ENCODE measurements at places on chromosomes 3 and 15. TPM values are rescaled to one million over a fixed set of nuclear protein-coding genes. Genes with fewer than 3 reads are reported as not detected.

DNA sequence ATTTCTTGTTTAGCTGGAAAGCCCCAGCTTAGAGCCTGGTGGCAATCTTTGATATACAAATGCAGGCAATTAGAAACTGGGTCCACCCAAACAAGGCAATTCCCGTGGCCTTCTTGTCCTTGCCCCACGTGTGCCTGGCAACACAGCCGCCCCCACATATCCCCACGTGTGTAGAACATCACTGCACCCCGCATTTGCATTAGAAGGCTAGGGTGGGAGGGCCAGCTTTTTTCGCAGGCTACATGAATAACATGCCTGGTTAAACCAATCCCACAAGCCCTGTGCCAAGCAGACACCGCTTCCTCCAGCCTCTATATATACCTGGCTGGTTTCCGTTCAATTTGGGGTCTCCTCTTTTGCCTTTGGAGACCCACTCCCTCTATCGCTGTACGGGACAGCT, 250.2 kb downstream of the ZNF385D start:
- H3K36me3 ChIP-seq: no peaks in the 10 kb centered on the region
- no peak overlapping the region for H3K4me3 ChIP-seq
- no peaks in the 10 kb centered on the region for H3K27me3 ChIP-seq
- no peaks in the 10 kb centered on the region for H3K4me1 ChIP-seq
- no peak overlapping the region for H3K27ac ChIP-seq

- no peaks in the 10 kb centered on the region for H3K36me3 ChIP-seq
- H3K4me3 ChIP-seq: no peak overlapping the region
- no peaks in the 10 kb centered on the region for H3K27me3 ChIP-seq
- peak; percentile 28 for DNase-seq
- peaks cover 2% of the 10 kb centered on the region for H3K4me1 ChIP-seq
- no peak overlapping the region for H3K27ac ChIP-seq
These were observed 12.9 kb upstream of the CCDC80 start for GRCh38 chr3:112653881-112654300.

DNA sequence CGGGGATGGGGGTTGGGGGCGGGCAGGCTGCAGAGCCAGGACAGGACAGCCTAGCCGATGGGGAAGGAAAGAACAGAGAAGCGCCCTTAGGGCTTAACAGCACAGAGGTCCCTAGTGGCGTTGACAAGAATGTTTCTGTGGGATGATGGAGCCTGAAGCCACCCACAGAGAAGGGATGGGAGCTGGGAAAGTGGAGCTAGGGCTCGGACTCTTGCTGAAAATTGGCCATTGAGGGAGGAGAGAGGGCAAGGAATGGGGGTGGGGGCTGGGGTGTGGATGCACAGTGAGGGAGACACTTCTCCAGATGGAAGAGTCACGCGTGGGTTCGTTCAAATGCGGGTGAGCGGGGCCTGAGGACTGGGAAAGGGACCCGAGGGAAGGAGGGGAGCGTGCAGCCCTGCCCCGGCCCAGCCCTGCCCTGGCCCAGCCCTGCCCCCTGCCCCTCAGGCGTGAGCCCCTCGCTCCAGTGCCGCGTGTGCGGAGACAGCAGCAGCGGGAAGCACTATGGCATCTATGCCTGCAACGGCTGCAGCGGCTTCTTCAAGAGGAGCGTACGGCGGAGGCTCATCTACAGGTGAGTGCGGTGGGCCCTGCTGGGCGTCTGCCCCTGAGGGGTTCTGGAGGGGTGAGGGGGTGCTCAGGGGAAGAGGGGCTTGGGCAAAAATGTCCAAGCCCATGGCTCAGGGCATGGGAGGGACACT, 832 bp downstream of the NR2E3 start:
- H3K4me3 ChIP-seq: no peak overlapping the region
- DNase-seq: no peak
- no peaks in the 10 kb centered on the region for H3K27me3 ChIP-seq
- H3K4me1 ChIP-seq: no peaks in the 10 kb centered on the region
- no peak overlapping the region for H3K27ac ChIP-seq
- no peaks in the 10 kb centered on the region for H3K36me3 ChIP-seq

- peaks cover 9% of the 10 kb centered on the region for H3K4me1 ChIP-seq
- H3K36me3 ChIP-seq: no peaks in the 10 kb centered on the region
- no peak for DNase-seq
These were observed 1.7 kb downstream of the SLMAP start for GRCh38 chr3:57757642-57758297.

- no peaks in the 10 kb centered on the region for H3K4me1 ChIP-seq
- H3K27ac ChIP-seq: no peak overlapping the region
- DNase-seq: no peak
- H3K36me3 ChIP-seq: no peaks in the 10 kb centered on the region
- no peak overlapping the region for H3K4me3 ChIP-seq
These were observed 127.5 kb downstream of the SNRK start for GRCh38 chr3:43413676-43414368.

- no peak overlapping the region for H3K4me3 ChIP-seq
- no peaks in the 10 kb centered on the region for H3K36me3 ChIP-seq
- no peak overlapping the region for H3K27ac ChIP-seq
- peaks cover 17% of the 10 kb centered on the region for H3K4me1 ChIP-seq
These were observed 28.3 kb downstream of the GOLGA6A start for GRCh38 chr15:74053941-74054529.

GRCh38 chr15:29664406-29664805, 157.9 kb downstream of the TJP1 start:
- no peaks in the 10 kb centered on the region for H3K36me3 ChIP-seq
- no peak for DNase-seq
- no peak overlapping the region for H3K4me3 ChIP-seq
- no peak overlapping the region for H3K27ac ChIP-seq

DNA sequence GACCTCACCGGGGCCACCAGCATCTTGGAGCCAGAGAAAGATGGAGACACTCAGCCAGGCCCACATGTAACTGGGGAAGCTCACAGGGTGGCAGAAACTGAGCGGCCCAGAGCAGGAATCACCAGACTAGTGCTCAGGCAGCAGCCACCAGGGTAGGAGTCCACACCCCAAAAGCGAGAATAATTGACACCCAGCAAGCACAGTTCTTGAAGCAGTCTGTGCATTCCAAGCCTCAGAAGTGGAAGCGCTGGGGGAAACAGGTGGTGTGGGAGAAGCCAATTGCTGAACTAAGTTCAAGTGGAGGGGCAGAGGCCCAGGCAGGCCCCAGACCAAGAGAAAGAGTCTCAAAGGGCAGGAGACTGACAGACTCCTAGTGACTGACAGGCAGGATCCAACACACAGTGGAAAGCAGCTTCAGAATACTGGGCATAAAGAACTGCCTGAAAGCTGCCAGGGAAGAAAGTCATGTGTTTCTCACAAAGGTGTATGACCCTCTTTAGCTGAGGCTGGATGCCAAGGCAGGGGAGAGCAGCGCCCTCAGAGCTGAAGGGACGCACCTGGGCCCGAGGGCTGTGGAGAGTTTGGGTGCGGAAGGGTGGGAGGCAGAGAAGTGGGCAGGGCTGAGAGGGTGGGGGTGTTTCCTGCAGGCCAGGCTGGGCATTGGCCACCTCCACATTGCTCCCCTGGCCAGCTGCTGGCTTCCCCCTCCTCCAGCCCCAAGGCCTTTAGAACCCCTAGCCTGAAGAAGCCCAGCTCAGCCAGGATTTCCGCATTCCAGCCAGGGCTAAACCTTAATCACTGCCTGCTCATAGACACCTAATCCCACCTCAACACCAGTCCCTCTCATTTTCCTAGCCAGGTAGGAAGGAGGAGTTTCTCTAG, 7.7 kb downstream of the NT5DC2 start:
- no peaks in the 10 kb centered on the region for H3K27me3 ChIP-seq
- no peak overlapping the region for H3K4me3 ChIP-seq
- H3K36me3 ChIP-seq: no peaks in the 10 kb centered on the region

The IL17RE gene
- 1.3 TPM for total RNA-seq

The MKRN3 gene
- total RNA-seq: not detected

The CELF6 gene
- 7.0 TPM for total RNA-seq

The WDR72 gene
- total RNA-seq: 0.82 TPM

The SCAPER gene
- 21.7 TPM for total RNA-seq
